ENCODE measurements at places on chromosomes 3 and 15.

- no peak for DNase-seq
These were observed 8.9 kb downstream of the MUC4 start for GRCh38 chr3:195802795-195803194.

GRCh38 chr3:183377307-183377959, 51.0 kb downstream of the MCF2L2 start:
- DNase-seq = no peak

- no peak for DNase-seq
These were observed 4.4 kb upstream of the CHAC1 start for GRCh38 chr15:40948706-40949473.

- no peak for DNase-seq
These were observed 50.7 kb downstream of the TFG start for GRCh38 chr3:100759950-100760349.

- no peak for DNase-seq
These were observed 5.0 kb downstream of the PTH1R start for GRCh38 chr3:46882377-46883053.

GRCh38 chr3:186802701-186803100, 3.6 kb downstream of the RFC4 start:
- no peak for DNase-seq

DNA sequence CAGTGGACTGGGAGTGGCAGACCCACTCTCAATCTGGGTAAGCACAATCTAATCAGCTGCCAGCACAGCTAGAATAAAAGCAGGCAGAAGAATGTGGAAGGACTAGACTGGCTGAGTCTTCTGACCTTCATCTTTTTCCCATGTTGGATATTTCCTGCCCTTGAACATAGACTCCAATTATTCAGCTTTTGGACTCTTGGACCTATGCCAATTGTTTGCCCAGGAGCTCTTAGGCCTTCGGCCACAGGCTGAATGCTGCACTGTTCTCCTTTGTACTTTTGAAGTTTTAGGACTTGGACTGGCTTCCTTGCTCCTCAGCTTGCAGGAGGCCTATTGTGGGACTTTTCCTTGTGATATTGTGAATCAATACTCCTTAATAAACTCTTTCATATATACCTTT, 477.7 kb upstream of the ZNF385D start:
- DNase-seq = no peak

DNA sequence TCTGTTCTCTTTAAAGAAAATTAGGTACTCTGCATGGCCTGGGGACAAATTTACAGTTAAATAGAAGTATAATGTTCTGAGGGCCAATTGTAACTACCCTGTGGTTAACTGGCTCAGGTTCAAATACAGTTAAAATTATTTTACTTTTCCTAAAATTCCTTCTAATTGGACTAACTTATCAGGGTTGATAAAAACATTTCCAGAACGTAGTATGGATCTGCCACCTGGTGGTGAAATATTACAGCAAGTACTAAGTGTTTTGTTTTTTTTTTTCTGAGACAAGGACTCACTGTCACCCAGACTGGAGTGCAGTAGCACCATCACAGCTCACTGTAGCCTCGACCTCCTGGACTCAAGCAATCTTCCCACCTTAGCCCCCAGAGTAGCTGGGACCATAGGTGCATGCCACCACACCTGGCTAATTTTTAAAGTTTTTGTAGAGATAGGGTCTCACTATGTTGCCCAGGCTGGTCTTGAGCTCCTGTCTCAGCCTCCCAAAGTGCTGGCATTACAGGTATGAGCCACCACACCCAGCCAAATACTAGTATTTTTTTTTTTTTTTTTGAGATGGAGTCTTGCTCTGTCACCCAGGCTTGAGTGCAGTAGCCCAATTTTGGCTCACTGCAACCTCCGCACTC, 29.2 kb downstream of the NEO1 start:
- DNase-seq = peak; percentile 14

GRCh38 chr3:134611516-134611915, 39.3 kb downstream of the KY start:
- no peak for DNase-seq

DNA sequence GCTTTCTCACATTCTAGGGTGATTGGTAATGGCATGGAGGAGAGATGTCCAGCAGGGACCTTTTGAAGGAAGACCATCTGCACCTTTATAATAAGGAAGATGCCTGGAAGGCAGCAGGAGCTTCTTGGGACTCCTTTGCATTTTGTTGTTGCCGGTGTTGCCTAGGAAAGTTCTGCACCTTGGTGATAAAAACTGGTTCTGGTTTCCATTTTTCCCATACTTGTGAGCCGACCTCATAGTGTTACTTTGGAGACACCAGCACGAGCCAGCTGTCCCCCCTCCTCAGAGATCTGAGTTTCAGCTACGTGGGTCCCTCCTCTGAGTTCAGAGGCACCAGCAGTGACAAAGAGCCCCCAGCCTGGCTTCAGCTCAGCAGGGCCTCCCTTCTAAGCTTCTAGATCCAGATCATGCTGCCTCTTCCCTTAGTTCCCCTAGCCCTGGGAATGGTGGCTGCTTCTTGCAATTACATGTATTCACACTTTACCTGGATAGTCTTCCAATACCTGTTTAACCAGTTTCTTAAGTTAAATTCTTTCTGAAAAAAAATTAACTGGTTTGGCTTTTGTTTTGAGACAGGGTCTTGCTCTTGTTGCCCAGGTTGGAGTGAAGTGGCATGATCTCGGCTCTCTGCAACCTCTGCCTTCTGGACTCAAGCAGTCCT, 18.0 kb upstream of the FSTL1 start:
- DNase-seq = no peak

DNA sequence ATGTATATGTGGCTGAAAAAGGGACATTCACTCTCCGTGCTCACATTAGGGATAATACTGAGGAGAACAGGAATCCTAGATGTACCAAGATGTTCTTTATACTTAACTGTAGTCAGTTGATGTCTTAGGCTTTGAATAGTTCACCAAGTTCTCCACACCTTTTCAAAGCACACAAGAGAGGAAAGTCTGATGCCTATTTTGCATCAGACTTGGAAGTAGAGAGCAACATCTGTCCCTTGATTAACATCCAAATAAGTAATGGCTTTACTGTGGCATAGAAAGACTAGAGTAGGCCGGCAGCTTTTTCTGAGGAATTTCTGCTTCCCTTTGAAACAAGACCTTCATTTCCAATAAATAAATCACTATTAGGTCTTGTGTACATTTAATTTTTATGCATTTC, 34.0 kb downstream of the PIGB start:
- DNase-seq = no peak

- no peak for DNase-seq
These were observed 51.8 kb downstream of the CTDSPL start for GRCh38 chr3:37913522-37913921.

GRCh38 chr15:85026304-85027032, 44.8 kb downstream of the PDE8A start:
- DNase-seq = no peak

GRCh38 chr3:14243782-14244181, 65.2 kb downstream of the LSM3 start:
- DNase-seq = no peak

GRCh38 chr3:184135911-184136260, 728 bp downstream of the EIF2B5 start:
- DNase-seq = no peak

DNA sequence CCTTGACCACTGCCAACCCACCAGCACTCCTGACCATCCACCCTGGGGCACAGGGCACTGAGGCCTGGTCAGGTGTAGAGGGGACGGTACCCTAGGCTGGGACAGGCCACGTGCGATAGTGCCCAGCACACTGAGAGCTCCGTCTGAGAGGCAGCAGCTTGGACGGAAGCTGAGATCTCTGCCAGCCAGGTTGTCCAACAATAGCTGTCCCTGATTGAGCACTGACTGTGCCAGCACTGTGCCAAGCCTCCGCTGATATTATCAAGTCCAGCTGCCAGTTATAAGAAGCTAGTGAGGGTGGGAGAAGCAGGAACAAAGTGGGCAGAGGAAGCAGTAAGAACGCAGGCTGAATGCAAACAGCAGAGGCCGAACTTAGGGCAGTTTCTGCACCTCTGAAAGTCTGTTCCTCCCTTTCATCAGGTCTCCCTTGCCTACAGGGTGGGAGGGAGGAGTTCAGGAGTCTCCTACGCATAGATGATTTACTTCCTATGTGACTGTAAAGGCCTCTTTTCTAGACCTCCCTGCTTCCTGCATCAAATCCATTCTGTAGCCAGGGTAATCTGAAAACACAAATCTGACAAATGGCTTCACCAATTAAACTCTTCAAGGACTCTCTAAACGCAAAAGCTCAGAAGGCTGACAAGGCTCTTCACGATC, 29.7 kb downstream of the MRPS11 start:
- DNase-seq = no peak

DNA sequence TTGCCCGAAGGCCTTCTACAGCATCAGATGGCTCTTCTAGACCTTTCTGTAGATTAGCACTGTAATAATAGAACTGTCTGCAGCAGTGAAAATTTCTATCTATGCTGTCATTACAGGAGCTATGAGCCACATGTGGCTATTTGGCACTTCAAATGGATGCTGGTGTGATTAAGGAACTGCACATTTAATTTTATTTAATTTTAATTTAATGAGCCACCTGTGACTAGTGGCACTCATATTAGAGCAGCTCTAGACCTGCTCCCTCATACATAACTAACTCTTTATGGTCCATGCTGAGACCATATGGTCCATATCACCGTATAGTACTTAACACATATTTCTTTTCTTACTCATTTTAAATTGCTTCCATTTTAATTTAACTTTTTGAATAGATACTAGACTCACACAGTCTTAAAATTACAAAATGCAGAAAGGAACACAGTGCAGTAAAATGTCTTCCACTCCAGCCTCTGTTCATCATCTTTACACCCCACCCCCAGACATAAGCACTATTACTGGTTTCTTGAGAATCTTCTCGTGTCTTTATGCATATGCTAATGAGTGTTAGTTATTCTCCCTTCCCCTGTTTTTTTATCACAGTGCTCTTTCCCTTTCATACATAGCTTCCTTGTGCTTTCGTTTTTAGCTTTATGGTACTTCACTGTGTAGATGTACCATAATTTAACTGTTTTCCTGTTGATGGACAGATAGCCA, 9.6 kb downstream of the LSM3 start:
- DNase-seq = no peak

DNA sequence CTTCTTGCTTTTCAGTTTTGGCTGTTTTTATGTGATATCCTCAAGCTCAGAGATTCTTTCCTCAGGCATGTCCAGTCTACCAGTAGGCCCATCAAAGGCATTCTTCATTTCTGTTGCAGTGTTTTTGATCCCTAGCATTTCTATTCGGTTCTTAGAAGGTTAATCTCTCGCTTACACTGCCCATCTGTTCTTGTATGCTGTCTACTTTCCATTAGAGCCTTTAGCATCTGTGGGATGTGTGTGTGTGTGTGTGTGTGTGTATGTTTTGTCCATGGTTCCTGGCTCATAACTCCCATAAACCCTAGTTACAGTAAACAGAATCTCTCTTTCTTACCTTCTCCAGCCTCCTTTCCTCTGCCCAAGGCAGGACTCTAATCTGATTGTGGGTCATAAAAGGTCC, 5.1 kb upstream of the SLC22A13 start:
- DNase-seq = no peak

DNA sequence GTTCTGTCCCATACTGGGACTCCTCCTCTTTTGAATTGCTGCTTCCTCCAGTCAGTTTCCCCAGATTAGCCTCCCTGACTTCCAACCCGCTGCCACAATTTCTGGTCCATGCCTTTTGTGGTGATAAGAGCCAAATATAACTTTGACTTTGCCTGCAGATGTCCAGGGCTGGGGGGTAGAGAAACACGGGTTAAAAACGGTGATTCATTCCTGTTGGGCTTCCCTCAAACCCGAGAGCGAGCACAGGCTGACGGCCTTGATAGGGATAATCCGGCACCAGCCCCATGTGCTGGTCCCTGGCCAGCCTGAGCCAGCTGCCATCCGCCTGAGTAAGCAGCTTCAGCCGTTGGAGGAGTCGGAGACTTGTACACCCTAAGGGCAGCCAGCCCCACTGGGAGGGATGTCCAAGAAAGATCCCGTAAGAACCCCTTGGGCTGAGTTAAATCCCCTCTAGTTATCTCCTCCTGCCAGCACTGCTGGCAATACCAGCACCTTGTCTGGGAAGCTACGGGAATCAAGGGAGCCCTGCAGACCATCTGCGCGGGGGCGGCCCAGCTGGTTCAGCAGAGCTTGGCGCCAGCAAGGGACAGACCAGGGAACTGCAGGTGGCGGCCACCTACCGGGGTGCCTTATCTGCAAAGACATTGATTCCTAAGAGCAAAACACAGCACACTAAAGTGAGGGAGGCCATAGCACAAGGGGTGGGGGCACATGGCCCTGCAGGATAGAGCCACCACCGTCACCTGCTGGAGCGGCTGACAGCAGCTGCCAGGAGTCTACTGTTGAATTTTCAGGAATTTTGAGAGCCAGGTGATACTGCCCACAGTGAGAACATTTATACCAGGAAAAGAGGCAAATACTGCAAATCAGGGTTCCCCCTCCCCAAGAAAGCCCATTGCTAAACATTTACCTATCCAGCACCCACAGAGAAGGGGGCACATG, 18.1 kb downstream of the CSPG4 start:
- no peak for DNase-seq

GRCh38 chr3:194782698-194783404, 97.2 kb downstream of the FAM43A start:
- no peak for DNase-seq

GRCh38 chr3:119660474-119661440, at the start of gene POPDC2:
Gene POPDC2, minus strand, starts transcription at chr3:119660589. Its CDS starts 166 bp downstream, at chr3:119660423.
- no peak for DNase-seq

DNA sequence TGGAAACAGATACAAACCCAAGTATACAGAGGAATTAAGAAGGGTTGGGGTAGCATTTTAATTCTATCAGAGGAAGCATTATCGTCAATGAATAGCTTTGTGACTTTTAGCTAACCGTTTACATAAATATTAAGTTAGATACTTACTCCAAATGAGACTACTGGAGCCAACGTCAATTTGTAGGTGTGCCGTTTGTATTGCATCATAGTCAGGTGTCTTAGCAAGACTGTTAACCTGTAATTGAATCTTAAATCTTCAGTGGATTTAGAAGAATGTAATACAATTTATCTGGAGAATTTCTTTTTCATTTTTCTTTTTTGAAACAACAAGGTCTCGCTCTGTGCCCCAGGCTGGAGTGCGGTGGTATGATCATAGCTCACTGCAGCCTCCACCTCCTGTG, 55.1 kb downstream of the CRTC3 start:
- no peak for DNase-seq

- DNase-seq = no peak
These were observed 57.8 kb downstream of the NCEH1 start for GRCh38 chr3:172653004-172653572.

GRCh38 chr3:86814918-86815655, 175.9 kb downstream of the VGLL3 start:
- no peak for DNase-seq

DNA sequence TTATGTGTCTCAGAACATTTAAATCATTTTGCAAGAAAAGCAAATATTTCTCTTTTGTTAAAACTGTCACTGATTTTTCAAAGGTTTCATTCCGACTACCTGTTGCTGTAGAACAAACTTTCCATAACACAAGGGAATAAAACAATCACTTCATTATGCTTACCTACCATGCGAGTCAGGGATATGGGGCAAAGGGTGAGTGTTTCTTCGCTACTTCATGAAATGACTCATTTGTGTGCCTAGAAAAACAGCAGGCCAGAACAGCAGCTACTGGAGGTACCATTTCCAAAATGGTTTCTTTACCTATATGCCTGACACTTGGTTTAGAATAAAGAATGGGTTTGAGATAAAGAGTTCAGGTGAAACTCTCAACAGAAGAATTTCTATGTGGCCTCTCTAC, 712.5 kb downstream of the PLOD2 start:
- DNase-seq = no peak
